ENCODE measurements at places on chromosomes 5 and 9.
A peak's percentile ranks its signal among the peaks of the same experiment; 100 is the strongest.

GRCh38 chr9:98795970-98796363 is 388 bp downstream of the ANKS6 start:
- ATAC-seq: peak; percentile 28

GRCh38 chr9:71518045-71518827 is 250.1 kb downstream of the CEMIP2 start:
- ATAC-seq: no peak

- no peak for ATAC-seq
Observed at GRCh38 chr5:31982621-31983020, 191.5 kb downstream of the GOLPH3 start.

DNA sequence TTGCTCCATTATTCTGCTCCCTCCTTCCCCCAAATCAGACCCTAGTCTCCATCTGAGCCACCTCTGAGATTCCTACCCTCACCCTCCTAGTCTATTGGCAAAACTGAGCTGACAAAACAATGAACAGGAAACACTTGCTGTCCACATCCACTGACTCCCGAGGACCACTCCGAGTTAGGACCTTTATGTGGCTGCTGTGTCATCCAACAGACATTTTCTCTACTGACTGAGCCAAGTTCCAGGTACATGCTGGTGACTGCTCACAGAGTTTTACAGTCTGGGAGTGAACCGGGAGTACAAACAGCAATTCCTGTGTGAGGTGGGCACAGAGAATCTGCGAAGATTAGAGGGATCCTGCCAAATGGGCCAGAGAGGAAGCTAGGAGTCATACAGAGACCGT is 39.2 kb downstream of the CFAP90 start:
- no peak for ATAC-seq

DNA sequence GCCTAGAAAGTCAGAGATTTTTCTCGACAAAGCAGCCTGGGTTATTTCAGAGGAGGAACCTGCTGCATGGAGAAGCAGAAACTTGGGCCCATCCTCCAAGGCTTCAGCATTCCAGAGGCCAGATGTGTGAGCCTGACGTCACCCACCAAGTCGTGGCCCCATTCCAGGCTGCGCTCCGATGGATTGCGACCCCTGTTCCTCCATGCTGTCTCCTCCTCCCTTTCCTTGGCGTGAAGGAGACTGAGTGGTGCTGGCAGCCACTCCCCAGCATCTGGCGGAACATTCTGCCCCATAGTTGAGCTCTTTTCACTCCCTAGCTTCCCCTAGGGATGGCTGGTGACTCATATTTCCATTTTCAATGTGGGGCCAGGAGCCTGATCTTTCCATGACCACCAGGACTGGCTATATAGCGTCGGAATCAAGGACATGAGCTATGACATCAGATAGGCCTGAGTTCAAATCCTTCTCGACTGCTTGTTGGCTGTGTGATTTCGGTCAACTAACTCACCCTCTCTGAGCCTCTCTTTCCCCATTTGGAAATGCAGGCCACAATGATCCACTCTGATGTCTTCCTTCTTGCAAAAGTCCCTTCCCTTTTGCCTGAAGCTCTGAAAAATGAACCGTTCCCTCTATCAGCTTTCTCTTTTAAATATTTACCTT is 24.5 kb upstream of the DUSP1 start:
- ATAC-seq: peak; percentile 32

GRCh38 chr9:5514617-5515260 is 4.4 kb downstream of the PDCD1LG2 start:
- no peak for ATAC-seq

DNA sequence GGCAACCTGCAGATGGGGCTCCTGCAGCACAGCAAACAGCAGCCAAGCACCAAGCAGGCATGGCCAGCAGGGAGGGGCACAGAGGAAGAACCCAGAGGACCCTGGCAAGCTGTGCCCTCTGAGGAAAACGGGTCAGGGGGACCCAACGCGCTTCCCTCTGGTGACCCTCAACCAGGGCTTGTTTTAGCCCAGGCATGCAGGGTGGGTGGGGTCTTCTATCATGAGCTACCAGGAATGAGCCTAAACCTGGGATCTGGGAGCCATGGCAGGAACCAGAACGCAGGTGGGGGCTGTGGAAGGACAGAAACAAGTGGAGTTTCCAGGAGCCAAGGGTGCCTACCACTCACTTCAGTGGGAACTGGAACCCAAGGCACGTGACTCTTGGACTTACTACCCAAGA is 20.9 kb downstream of the IPPK start:
- ATAC-seq: no peak

- peak; percentile 51 for ATAC-seq
Observed at GRCh38 chr9:6680797-6681146, 35.2 kb upstream of the GLDC start.

DNA sequence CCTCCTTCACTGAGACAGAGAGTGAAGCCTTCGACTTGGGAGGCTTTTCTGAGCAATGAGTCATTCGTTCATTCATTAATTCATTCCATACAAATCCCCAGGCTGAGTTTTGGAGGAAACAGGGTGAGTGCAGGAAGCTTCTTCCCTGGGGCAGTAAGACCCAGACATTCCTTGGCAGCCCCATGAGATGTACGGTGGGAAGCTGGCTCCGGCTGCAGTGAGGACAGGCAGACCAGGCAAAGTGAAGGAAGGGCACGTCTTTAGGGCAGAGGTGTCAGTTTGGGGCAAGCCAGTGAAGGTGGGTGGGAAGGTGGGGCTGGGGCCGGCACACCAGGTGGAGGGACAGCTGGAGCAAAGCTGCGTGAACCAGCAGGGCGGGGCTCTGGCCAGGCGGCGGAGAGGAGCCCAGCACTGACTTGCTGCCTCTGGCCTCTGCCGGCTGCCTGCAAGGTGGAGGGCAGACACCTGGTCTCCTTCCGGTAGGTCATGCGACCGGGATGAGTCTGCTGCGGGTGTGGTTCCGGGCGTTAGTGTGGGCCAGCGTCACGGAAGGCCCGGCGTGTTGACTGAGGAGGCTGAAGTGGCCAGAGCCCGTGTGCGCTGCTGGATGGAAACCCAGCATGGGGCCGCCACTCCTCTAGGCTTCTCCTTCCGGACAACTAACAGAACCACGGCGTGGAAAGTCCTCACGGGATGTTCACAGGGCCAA is 16.6 kb downstream of the OLFM1 start:
- ATAC-seq: no peak

- no peak for ATAC-seq
Observed at GRCh38 chr5:135487037-135487395, 34.9 kb upstream of the TIFAB start.

- no peak for ATAC-seq
Observed at GRCh38 chr5:81893961-81894360, 77.9 kb upstream of the ATG10 start.

GRCh38 chr5:106780355-106780754 is 890.4 kb downstream of the EFNA5 start:
- no peak for ATAC-seq

GRCh38 chr9:94086486-94087345 is 2.5 kb downstream of the PTPDC1 start:
- peak; percentile 88 for ATAC-seq

DNA sequence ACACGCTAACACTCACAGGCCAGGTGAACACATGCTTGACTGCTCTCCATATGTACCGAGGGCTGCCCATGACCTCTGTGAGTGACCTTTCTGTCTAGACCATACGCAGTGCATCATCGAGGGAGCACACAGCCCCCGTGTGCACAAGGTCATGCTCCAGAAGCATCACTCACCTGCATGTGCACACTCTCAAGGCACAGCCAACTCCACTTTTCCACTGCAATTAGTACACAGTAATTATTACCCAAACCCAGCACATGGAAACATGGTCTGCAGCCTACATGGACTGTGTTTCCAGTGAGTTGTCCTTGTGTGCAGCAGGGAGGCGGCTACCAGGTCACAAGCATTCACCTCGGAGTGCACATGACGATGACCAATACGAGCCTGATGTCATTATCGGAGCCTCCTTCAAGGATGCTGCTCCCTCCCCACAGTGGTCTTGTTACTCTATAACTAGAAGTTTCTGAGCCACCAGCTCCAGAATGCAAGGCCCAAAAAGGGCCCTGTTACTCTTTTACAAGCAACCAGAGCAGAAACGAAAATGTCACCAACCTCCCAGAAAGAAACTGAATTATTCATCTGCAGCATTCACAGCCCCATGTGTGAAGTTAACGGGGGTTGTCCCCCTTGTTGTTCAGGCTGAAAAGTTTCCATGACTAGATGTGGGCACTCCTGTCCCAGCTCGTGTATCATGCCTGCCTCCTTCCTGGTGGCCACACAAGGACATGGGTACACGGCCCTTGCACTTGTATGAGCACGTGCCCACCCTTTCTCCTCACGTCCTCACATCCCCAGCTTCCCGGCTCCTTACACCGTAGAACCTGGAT is 31.2 kb downstream of the SEMA4D start:
- ATAC-seq: no peak

GRCh38 chr5:122608222-122608621 is 166.7 kb upstream of the SNX2 start:
- no peak for ATAC-seq

DNA sequence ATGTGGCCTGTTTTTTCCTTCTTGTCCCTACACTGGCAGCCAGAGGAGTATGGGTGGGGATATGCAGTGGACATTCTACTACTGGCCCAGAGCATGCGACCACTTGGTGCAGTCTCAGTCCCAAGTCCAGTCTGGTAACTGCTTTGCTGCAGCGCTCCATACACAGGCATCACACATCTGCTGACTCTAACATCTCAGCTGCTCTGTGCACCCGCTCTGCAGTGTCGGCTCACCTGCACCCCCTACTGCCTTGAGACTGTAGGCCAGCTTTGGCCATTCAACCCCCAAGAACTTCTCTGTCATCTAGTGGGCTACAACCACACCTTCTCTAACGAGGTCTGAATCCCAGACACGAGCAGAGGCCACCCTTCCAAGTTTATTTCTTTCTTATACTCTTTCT is 46.4 kb upstream of the SLCO6A1 start:
- peak; percentile 80 for ATAC-seq

GRCh38 chr5:89695371-89695770 is 714.2 kb downstream of the CETN3 start:
- no peak for ATAC-seq

DNA sequence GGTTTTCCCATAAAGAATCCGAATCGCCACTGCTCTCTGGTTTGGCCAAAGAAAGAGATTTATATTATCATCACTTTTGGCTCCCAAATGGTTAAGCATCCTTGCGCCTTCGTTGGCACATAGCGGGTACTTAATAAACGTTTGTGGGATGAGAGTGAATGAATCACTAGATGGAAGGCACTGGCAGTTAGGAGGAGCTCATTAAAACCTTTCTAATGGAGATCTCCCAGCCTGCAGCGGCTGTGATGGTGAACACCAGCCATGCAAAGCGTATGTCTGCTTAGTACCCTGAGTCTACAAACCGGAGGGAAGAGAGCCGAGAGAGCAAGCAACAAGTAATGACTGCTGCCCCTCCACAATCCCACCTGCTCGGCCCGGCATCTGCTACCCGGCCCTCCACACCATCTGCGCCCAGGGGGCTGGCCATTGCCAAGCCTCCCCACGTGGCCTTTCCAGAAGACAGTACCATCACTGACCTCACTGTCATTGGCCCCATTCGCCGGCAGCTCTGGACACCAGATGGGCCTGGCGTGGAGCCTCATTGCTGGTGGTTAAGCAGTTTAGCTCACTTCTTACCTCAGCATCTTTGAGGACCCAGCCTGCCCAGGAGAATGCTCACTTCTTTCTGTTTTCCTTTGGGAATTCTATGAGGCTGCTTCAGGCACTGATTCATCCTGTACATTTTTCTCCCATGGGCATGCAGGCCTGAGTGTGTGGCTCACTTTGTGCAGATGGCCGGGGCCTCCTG is 39.3 kb upstream of the ANKRD33B start:
- peak; percentile 45 for ATAC-seq

GRCh38 chr5:157390551-157391297 is 69.3 kb upstream of the NIPAL4 start:
- ATAC-seq: peak; percentile 72

- ATAC-seq: peak; percentile 36
Observed at GRCh38 chr5:72210888-72211678, 103.8 kb downstream of the MAP1B start.

- ATAC-seq: no peak
Observed at GRCh38 chr5:148909766-148910165, 83.4 kb downstream of the ADRB2 start.

GRCh38 chr5:116130471-116130870 is 45.6 kb downstream of the COMMD10 start:
- peak; percentile 55 for ATAC-seq

GRCh38 chr9:122106576-122106975 is 13.5 kb upstream of the TTLL11 start:
- no peak for ATAC-seq

- ATAC-seq: peak; percentile 86
Observed at GRCh38 chr9:130183133-130183762, 11.0 kb downstream of the NCS1 start.

GRCh38 chr9:110241260-110241857 is 14.9 kb downstream of the TXN start:
- ATAC-seq: no peak

DNA sequence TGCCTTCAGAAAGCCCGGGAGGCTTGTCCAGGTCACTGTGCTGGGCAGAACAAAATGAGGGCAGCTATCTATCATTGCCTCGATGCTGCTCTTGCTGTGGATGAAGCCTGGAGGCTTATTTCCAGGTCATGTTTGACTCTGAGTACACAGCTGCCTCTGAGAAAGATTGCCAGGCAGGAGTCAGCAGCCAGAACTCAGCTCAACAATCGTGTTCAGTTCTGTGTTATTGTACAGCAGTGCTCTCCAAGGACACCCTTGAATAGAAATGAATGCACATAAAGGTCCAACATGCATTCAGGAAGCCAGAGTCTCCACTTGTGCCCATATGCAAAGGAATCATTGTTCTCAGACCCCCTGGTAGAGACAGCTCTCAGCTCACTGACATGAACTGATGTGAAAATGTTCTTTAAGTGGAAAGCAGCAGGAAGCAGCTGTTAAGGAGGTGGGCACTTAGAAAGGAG is 61.7 kb upstream of the ZFR start:
- ATAC-seq: peak; percentile 9

- ATAC-seq: no peak
Observed at GRCh38 chr5:152869971-152870370, 464.9 kb upstream of the NMUR2 start.

DNA sequence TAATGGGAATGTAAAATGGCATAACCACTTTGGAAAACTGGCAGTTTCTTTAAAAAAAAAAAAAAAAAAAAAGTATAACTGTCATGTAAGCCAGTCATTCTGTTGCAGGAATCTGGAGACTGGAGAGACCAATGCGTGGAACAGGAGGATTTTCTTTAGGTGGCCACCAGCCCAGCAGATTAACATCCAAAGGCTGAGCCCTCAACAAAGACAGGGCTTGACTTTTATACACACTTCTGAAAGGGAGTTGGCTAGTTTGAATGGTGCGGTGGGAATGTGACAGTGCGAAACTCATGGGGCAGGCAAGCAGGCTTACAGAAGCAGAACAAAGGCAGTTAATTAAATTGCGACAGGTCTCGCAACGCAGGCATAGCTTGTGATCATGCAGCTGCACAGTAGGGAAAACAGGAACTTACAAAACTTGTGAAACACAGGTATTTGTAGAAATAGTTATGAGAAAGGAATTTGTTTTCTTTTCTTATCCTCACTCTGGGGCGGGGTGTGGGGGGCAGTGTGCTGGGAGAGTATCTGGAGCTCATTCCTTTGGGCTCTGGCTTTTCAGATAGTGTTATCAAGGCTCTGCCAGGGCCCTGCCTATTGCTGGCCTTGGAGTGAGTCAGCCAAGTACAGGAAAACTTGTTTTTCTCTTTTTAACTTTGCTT is 12.0 kb downstream of the UIMC1 start:
- ATAC-seq: no peak

GRCh38 chr5:113269023-113269997 is 165.5 kb downstream of the TSSK1B start:
- ATAC-seq: no peak

GRCh38 chr9:133882849-133883755 is 109.0 kb downstream of the VAV2 start:
- no peak for ATAC-seq

Data from SK-N-SH treated with all-trans-retinoic acid at 6 μM for 48 hours (cell line).